ENCODE measurements at places on chromosomes 4 and X.

DNA sequence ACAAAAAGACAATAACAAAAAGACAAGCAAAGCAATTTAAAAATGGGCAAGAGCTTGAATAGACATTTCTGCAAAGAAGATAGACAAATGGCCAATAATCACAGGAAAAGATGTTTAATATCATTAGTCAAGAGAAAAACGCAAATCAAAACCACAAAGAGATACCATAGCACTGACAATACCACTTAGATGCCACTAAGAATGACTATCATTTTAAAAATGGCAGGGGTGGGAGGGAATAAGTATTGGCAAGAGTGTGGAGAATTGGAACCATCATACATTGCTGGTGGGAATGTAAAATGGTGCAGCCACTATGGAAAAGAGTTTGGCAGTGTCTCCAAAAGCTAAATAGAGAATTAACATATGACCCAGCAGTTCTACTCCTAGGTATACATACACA is 15.1 kb upstream of the EXOC1 start:
- H3K27ac ChIP-seq = no peak overlapping the region
- no peak overlapping the region for H3K4me3 ChIP-seq
- no peaks in the 10 kb centered on the region for H3K36me3 ChIP-seq
- H3K27me3 ChIP-seq = peaks cover 2% of the 10 kb centered on the region
- no peak for DNase-seq
- H3K4me1 ChIP-seq = no peaks in the 10 kb centered on the region

DNA sequence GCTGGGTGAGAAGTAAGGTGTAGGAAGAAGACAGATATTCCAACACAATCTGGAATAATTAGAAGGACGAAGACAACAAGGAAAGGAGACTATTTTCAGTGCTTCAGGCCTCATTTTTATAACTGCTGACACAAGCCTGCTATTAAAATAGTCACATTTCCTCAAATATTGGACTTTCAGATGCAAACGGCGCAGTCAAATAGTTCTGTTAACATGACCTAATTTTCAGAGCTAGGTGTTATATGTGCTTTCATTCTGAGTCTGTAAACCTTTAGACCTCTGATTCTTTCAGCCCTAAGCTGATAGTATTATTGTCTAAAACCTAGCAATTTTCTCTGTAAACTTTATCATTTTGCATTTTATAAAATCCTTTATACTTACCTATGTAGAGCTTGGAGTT is 261.5 kb downstream of the IL1RAPL1 start:
- no peaks in the 10 kb centered on the region for H3K27me3 ChIP-seq
- H3K36me3 ChIP-seq = no peaks in the 10 kb centered on the region
- peaks cover 5% of the 10 kb centered on the region for H3K4me1 ChIP-seq
- no peak overlapping the region for H3K27ac ChIP-seq

- no peak for DNase-seq
- H3K4me3 ChIP-seq = no peak overlapping the region
- peaks cover 21% of the 10 kb centered on the region for H3K36me3 ChIP-seq
- H3K4me1 ChIP-seq = no peaks in the 10 kb centered on the region
- H3K27ac ChIP-seq = no peak overlapping the region
Observed at GRCh38 chr4:48504352-48504751, 14.3 kb downstream of the ZAR1 start.

- H3K4me1 ChIP-seq = no peaks in the 10 kb centered on the region
- H3K27me3 ChIP-seq = peaks cover 2% of the 10 kb centered on the region
- H3K36me3 ChIP-seq = peaks cover 18% of the 10 kb centered on the region
- H3K4me3 ChIP-seq = no peak overlapping the region
- DNase-seq = peak; percentile 19
Observed at GRCh38 chr4:87114245-87115062, 106.0 kb downstream of the KLHL8 start.

GRCh38 chr4:76588274-76588673 is 153.2 kb downstream of the SHROOM3 start:
- DNase-seq = no peak
- H3K36me3 ChIP-seq = no peaks in the 10 kb centered on the region
- no peak overlapping the region for H3K27ac ChIP-seq
- H3K4me3 ChIP-seq = no peak overlapping the region
- H3K4me1 ChIP-seq = peaks cover 19% of the 10 kb centered on the region
- no peaks in the 10 kb centered on the region for H3K27me3 ChIP-seq

DNA sequence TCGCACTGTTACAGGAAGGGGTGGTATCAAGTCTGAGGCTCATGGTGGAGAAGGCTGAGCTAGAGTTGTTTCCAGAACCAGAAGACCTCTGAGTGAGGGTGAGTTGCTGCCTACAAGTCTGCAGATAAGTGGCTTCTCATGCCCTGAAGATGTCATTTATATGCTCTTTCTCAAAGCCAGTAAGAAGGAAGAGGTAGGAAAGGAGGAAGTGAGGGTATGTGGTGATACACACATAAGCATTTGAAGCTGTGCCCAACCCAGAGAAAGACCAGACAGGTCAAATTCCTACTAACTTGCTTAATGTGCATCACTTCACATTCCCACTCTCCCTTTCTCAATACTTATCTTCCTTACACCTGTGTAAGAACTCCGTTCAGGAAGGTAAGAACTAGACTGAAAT is at the start of gene PPBP:
Gene PPBP, minus strand, starts transcription at position 130 of the 400 bp plus-strand sequence. Its CDS starts 87 bp downstream, at position 43.
- no peak for DNase-seq
- H3K36me3 ChIP-seq = no peaks in the 10 kb centered on the region
- H3K27me3 ChIP-seq = peaks cover under 1% of the 10 kb centered on the region
- no peak within 1 kb of the TSS for H3K4me3 ChIP-seq
- peaks cover 7% of the 10 kb centered on the region for H3K4me1 ChIP-seq
- H3K27ac ChIP-seq = no peak within 1 kb of the TSS

GRCh38 chr4:182491719-182492118 is 248.5 kb downstream of the TENM3 start:
- H3K36me3 ChIP-seq = no peaks in the 10 kb centered on the region
- H3K4me1 ChIP-seq = no peaks in the 10 kb centered on the region

DNA sequence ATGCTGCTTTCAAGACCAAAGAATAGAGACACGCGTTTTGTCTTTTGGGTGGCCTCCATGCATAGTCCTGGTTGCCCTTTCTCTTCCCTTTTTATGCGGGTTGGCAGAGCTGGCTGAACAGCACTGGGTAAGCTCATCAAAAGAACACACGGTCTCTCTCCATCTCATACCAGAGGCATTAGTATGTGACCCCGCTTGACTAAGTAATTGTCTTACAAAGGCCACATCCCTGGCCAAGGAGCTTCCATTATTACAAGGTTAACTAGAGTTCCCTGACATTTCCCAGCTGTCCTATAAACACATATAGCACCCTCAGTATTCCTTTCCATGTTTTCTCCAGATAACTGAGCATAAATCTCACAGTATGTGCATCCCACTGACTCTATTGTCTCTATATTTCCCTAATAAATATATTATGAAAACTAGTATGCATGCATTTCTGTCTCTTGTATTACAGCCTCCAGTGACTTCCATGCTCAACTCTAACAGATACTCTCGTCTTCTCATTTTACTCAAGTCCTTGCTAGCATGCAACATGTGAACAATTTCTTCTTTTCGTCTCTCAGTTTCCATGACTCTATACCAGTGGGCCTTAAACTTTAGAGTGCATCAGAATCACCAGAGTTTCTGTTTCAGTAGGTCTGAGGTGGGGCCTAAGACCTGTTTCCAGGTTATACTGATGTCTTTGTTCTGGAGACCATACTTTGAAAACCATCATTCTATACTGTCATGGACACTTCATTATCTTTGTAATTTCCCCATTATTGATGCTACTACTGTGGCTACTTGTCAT is 247.7 kb upstream of the ARSJ start:
- H3K4me1 ChIP-seq = no peaks in the 10 kb centered on the region
- H3K4me3 ChIP-seq = no peak overlapping the region
- no peaks in the 10 kb centered on the region for H3K36me3 ChIP-seq
- DNase-seq = no peak

DNA sequence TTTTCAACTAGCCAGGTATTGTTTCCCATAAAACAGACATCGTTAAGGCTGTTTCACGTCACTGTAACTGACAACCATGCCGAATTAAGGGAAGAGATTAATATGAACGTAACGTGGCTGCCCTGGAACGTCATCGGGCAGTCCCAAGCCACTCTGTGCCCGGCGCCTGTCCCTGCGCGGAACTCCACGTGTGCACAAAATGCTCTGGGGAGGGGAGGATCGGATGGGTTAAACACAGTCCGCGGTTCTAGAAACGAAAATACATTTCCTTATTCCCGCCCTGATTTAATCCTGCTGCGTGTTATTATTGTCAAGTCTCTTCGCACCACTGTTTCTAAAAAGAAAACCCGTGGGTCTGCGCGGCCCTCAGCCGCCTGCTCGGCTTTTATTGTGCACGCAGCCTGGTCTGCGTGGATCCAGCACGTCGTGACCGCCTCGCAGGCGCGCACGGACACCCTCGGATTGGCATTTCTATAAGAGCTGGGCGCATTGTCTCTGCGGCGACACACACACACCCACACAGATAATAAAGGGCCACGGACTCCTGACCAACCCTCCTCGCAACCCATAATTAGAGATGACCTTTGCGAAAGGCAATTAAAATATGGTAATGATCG is 69.6 kb upstream of the BCOR start:
- no peaks in the 10 kb centered on the region for H3K36me3 ChIP-seq
- no peak for DNase-seq
- H3K27me3 ChIP-seq = peaks cover 5% of the 10 kb centered on the region
- H3K4me1 ChIP-seq = peaks cover 6% of the 10 kb centered on the region

DNA sequence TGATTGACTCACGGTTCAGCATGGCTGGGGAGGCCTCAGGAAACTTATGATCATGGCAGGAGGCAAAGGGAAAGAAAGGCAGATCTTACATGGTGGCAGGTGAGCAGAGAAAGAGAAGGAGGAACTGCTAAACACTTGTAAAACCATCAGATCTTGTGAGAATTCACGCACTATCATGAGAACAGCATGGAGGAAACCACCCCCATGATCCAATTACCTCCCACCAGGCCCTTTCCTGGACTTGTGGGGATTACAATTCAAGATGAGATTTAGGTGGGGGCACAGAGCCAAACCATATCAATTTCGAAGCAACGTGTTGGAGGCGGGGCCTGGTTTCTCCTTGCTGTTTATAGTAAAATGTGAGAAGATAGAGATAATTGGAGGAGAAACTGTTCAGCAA is 167.4 kb downstream of the GABRB1 start:
- DNase-seq = no peak
- no peaks in the 10 kb centered on the region for H3K4me1 ChIP-seq
- H3K27ac ChIP-seq = no peak overlapping the region
- peaks cover 1% of the 10 kb centered on the region for H3K27me3 ChIP-seq
- no peak overlapping the region for H3K4me3 ChIP-seq

- H3K27ac ChIP-seq = no peak overlapping the region
- no peak for DNase-seq
- peaks cover 3% of the 10 kb centered on the region for H3K4me1 ChIP-seq
- peaks cover 2% of the 10 kb centered on the region for H3K27me3 ChIP-seq
Observed at GRCh38 chr4:152620218-152620617, 59.6 kb downstream of the TMEM154 start.

DNA sequence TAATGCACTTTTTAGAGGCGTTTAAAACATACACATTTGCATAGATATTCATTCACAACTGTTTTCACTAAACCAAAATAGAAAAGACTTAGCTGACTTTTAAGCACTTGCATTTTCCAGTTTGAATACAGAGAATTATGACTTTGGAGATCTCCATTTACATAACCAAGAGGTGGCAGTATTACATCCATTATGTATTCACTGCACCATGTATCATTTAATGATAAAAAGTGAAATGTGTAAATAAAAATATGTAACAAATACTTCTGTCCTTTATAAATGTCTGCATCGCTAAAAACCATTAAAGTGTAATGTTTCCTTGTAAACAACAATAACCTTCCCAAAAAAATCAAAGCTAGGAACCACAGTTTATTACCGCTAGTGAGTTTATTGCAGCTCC is 413.2 kb downstream of the FGF13 start:
- H3K27me3 ChIP-seq = peaks cover 2% of the 10 kb centered on the region
- no peak overlapping the region for H3K27ac ChIP-seq
- H3K36me3 ChIP-seq = no peaks in the 10 kb centered on the region
- no peak for DNase-seq
- H3K4me1 ChIP-seq = no peaks in the 10 kb centered on the region

GRCh38 chr4:185945252-185945651 is 123.7 kb upstream of the TLR3 start:
- no peak overlapping the region for H3K27ac ChIP-seq
- no peak for DNase-seq
- H3K36me3 ChIP-seq = no peaks in the 10 kb centered on the region
- H3K27me3 ChIP-seq = peaks cover 1% of the 10 kb centered on the region

DNA sequence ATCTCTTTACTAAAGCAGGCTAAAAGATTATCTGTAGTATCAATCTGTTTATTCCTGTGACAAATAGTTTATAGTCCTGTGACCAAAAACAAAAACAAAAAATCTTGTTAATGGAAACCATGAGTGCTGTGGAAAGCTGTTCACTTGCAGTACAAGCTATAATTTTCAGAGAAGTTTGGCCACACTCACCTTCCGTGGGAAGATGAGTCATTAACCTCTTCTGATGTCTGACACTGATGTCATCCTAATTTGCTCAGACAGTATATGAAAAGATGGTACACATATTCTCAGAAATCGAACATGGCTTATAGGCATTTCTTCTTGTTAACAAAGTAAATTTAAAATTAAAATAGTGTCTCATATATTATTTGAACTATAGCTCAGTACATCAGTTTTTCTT is 19.9 kb upstream of the ENPP6 start:
- no peaks in the 10 kb centered on the region for H3K27me3 ChIP-seq
- peaks cover 8% of the 10 kb centered on the region for H3K4me1 ChIP-seq
- no peak overlapping the region for H3K4me3 ChIP-seq
- H3K36me3 ChIP-seq = no peaks in the 10 kb centered on the region
- no peak for DNase-seq
- no peak overlapping the region for H3K27ac ChIP-seq
